ENCODE measurements at places on chromosomes 11 and 22. TPM values are rescaled to one million over a fixed set of nuclear protein-coding genes. Genes with fewer than 3 reads are reported as not detected.

- no peaks in the 10 kb centered on the region for H3K36me3 ChIP-seq
- H3K4me1 ChIP-seq: peaks cover 19% of the 10 kb centered on the region
- no peak for DNase-seq
- H3K27me3 ChIP-seq: no peaks in the 10 kb centered on the region
Observed at GRCh38 chr11:68859123-68859522, 17.4 kb upstream of the CPT1A start.

DNA sequence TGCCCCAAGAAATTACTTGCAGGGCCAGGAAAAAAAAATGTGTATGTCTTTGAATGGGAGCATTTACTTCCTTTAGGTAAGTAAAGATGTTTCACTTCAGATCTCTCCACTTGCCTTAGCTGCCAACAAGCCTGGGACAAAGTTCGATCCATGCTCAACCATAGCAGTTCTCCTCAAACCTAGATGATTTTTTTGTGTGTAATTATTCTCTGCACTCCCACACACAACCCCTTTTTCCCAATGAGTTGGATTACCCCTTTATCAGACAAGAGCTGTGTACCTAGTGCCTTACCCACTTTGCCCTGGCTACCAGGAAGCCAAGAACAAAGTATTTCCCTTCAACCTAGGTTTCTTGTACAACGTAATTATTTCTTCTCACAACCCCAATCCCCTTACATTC is 35.6 kb downstream of the TPBGL start:
- H3K36me3 ChIP-seq: peaks cover 3% of the 10 kb centered on the region
- no peak overlapping the region for H3K4me3 ChIP-seq
- H3K4me1 ChIP-seq: no peaks in the 10 kb centered on the region
- H3K27me3 ChIP-seq: no peaks in the 10 kb centered on the region

GAB4 gene
- not detected for total RNA-seq

DNA sequence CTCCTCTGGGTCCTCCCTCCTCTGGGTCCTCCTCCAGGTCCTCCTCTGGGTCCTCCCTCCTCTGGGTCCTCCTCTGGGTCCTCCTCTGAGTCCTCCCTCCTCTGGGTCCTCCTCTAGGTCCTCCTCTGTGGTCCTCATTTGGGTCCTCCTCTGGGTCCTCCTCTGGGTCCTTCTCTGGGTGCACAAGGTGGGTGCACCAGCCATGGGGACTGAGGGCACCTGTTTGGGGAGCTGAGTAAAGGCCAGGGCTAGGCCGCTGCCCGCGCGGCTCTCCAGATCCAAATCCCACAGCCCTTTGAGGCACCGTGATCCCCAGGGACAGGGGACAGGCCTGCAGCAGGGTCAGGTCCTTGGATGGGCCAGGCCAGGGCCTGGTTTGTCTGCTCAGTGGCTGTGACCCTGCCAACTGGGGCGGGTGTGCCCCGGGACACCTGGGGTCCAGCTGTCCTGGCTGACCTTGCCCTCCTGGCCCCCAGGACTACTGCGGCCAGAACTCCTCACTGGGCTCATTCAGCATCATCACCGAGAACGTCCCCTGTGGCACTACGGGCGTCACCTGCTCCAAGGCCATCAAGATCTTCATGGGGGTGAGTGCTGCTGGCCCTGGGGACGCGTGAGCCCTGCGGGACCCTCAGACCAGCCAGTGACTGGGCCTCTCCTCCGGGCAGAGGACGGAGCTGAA is 12.7 kb downstream of the MUC2 start:
- H3K36me3 ChIP-seq: no peaks in the 10 kb centered on the region
- no peak overlapping the region for H3K4me3 ChIP-seq
- H3K4me1 ChIP-seq: peaks cover 21% of the 10 kb centered on the region
- DNase-seq: no peak

DNA sequence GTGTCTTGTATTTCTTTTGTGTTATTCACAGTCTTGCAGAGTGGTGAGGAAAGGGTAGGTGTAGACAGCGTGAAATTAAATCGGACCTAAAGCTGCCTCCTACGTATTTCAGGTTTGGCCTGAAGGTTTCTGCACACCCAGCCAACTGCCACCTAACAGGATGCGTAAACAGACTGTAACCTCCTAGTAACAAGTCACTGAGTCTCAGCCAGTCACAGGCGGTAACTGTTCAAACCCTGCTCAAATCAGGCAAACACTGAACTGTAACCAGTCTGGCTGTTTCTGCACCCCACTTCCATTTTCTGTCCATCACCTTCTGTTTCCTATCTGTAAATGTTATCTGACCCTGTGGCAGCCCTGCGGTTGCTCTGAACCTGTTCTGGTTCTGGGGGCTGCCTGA is 87.1 kb downstream of the ADAMTS15 start:
- no peak overlapping the region for H3K27ac ChIP-seq
- peaks cover 5% of the 10 kb centered on the region for H3K27me3 ChIP-seq
- H3K4me1 ChIP-seq: no peaks in the 10 kb centered on the region
- no peak overlapping the region for H3K4me3 ChIP-seq
- H3K36me3 ChIP-seq: no peaks in the 10 kb centered on the region

DNA sequence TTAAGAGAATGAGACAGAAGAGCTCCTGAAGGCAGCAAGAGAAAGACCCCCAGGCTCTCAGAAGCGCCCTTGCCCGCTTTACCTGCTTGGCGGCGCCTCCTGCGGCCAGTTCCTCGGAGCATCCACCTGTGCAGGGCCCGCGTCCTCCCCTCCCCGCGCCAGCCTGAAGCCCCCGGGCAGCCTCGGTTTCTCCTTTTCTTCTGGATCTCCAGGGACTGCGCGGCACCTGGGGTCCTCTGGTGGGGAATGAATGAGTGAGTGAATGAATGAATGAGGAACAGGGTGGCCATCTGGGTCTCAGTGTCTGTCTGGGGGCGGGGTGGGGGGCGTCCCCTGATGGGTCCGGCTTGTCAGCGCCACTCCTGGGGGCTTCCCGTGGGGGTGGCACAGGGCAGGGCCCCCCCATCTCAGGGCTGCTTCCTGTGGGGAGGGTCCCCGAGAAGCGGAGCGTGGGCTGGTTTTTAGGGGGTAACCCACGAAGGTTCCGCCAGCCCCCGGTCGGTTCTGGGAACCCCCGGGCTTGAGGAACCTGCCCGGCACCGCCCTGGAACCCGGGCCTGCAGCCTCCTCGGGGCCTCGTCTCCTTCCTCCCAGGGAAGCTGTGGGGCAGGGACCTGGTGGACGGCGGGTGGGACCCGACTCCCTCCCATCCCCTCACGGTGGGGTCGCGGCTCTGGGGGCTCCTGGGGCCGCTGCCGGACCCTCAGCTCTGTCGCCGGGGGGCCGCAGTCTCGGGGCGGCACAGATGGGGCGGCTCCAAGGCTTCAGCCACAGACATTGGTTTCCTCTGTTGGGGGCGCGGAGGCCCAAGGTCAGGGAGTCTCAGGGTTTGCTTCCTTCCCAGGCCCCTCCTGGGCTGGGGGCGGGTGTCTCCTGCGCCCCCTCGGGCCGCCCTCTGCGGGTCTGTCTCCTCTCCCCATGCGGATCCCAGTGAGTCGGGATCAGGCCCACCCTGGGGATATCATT is 8.3 kb upstream of the KRTAP5-7 start:
- H3K27me3 ChIP-seq: no peaks in the 10 kb centered on the region
- H3K4me1 ChIP-seq: no peaks in the 10 kb centered on the region
- no peak overlapping the region for H3K27ac ChIP-seq
- H3K36me3 ChIP-seq: no peaks in the 10 kb centered on the region
- no peak for DNase-seq
- H3K4me3 ChIP-seq: no peak overlapping the region

ASRGL1 gene
- total RNA-seq: 7.6 TPM

DNA sequence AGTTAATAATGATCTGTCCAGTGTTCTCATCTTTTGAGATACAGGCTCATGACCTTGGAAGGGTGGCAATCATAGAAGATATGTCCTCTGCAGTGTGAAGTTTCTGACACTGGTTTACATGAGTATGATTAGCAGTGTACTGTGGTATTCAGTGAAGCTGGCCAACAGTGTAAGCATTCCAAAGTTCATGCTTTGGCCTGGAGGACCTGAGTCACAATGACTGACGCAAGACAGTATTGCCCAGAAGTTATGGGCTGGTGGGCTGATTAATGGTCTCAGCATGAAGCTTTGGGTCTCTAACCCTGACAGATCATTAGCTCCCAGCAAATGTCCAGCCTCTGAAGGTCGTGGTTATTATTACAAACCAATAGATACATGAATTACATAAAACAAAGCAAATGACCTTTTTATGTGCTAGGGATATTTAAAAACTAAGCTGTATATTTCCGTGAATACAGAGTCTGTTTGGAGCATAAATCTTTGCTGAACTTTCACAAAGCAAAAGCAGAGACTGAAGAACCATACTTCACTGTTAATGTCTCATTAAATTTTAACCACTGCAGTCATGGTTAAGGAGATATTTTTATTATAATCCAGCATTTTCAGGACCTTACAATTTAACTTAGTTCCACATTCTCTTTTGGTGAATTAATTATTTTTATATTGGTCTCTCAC is 28.3 kb upstream of the USP47 start:
- peaks cover 8% of the 10 kb centered on the region for H3K4me1 ChIP-seq
- H3K27ac ChIP-seq: no peak overlapping the region
- H3K27me3 ChIP-seq: no peaks in the 10 kb centered on the region
- no peak for DNase-seq
- H3K4me3 ChIP-seq: no peak overlapping the region

DNA sequence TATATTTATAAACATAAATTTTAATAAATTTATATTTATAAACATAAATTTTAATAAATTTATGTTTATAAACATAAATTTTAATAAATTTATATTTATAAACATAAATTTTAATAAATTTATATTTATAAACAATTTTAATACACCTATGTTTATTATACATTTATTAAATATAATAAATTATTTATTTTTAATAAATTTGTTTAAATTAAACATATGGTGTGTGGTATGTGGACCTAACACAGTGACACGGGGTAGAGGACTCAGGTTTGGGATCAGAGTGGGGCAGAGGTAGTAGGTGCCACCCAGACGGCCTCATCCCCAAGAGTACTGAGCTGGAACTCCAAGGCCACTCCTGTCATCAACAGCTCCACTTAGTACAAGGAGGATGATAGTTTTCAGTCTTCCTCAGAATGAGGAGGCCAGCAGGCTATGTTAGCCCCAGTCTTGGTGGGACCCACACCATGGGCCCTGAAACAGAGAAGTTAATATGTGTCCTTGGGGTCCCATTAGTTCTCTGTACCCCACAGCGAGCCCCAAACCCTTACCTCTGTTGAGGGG is 46.7 kb upstream of the BID start:
- H3K36me3 ChIP-seq: peaks cover 16% of the 10 kb centered on the region
- no peak overlapping the region for H3K4me3 ChIP-seq
- no peak for DNase-seq
- H3K27ac ChIP-seq: no peak overlapping the region
- no peaks in the 10 kb centered on the region for H3K4me1 ChIP-seq

DNA sequence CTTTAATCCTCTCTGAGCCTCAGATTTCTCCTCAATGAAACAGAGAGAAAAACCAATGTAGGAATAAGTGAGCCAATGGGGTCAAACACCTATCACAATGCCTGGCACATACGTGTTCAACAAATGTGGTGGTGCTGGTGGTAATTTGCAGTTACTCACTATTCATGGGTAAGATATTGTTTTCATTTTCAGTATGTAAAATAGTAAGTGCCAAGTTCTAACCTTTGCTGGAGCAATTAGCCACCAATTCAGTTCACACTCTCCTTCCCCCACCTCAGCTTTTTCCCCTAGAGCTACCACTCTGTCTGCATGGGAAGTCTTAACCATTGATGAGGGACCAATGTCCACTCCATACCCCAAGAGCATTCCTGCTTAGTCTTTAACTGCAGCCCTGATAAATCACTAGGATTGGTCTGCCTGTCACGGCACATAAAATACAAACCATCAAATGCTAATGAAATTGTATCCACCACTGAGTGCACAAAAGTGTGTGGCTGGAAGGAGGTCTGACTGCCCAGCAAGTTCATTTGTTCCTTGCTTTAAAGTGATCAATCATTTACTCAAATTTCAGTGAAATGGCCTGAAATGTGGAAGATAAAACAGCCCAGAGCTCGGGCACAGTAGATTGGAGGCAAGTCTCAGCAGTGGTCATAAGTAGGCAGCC is 187.4 kb upstream of the API5 start:
- H3K27me3 ChIP-seq: no peaks in the 10 kb centered on the region
- DNase-seq: no peak
- H3K4me3 ChIP-seq: no peak overlapping the region
- no peaks in the 10 kb centered on the region for H3K36me3 ChIP-seq
- H3K4me1 ChIP-seq: no peaks in the 10 kb centered on the region

GRCh38 chr11:94650756-94651155 is 83.6 kb downstream of the PIWIL4 start:
- no peak for DNase-seq
- no peaks in the 10 kb centered on the region for H3K27me3 ChIP-seq
- no peak overlapping the region for H3K4me3 ChIP-seq
- H3K27ac ChIP-seq: peak overlapping the region; percentile 10

DNA sequence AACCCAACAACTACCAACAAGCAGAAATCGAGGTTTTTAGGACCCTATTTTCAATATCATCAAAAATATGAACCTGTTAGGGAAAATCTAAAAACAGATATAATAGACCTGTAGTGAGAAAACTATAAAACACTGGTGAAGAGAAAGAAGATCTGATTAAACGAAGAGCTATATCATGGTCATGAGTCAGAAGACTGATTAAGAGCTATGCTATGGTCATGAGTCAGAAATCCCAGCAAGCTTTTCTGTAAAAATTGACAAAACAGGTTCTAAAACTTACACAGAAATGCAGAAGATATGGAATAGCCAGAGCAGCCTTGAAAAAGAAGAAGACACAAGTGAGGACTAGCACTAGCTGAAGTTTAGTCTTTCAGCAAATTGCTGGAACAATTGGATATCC is 345.0 kb downstream of the TBC1D22A start:
- peaks cover 14% of the 10 kb centered on the region for H3K36me3 ChIP-seq
- H3K27ac ChIP-seq: peak overlapping the region; percentile 76
- H3K4me1 ChIP-seq: no peaks in the 10 kb centered on the region
- H3K4me3 ChIP-seq: no peak overlapping the region
- no peaks in the 10 kb centered on the region for H3K27me3 ChIP-seq
- no peak for DNase-seq

GRCh38 chr11:103871923-103872551 is 164.4 kb upstream of the DDI1 start:
- H3K36me3 ChIP-seq: no peaks in the 10 kb centered on the region
- no peak overlapping the region for H3K27ac ChIP-seq
- H3K4me1 ChIP-seq: no peaks in the 10 kb centered on the region
- no peaks in the 10 kb centered on the region for H3K27me3 ChIP-seq
- no peak overlapping the region for H3K4me3 ChIP-seq
- no peak for DNase-seq

DNA sequence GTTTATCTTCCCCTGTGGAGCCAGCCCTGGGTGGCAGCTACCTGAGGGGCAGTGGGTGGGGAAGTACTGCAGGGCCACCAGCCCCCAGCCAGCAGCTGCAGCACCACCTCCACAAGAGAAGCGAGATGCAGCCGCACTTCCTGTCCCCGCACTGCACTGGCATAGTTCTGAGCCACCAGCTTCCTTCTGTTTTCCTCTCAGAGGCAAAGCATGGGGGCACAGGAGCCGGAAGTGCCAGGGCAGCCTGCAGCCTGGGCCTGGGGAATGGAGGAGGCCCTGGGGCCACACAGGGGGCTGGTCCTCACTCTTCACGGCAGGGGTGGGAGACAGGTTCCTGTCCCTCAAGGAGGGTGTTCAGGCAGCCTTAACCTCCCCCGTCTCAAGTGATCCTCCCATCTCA is 11.9 kb upstream of the SH3BP1 start:
- no peak overlapping the region for H3K4me3 ChIP-seq
- H3K27me3 ChIP-seq: no peaks in the 10 kb centered on the region
- DNase-seq: no peak
- H3K27ac ChIP-seq: peak overlapping the region; percentile 62

Data from esophagus squamous epithelium (tissue), 5 donors.